ENCODE measurements at places on chromosomes 5 and 9.

GRCh38 chr5:130115686-130116085 is 211.4 kb downstream of the CHSY3 start:
- no peak for DNase-seq

DNA sequence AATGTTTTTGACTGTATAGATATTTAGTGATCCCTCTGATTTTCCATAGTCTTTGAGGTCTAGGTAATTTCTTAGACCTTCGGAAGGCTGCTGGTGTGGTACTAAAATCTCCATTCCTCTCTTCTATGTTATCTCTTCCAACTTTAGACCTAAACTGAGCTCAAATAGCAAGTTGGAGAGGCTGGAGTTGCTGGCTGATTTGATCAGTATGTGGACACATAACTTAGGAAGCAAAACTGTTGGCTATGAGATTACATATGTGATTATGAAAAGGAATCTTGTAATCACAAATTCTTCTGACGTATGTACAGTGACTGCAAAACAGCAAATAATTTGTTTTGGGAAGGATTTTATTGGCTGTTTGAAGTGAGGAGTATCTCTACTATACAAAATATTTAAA is 2.1 kb upstream of the SMAD5 start:
- DNase-seq = no peak

- DNase-seq = no peak
Observed at GRCh38 chr5:151451626-151452520, 4.5 kb downstream of the SLC36A1 start.

GRCh38 chr9:37293664-37294524 is 128.6 kb upstream of the GRHPR start:
- DNase-seq = no peak

GRCh38 chr9:132069046-132069898 is 10.4 kb downstream of the MED27 start:
- DNase-seq = no peak

DNA sequence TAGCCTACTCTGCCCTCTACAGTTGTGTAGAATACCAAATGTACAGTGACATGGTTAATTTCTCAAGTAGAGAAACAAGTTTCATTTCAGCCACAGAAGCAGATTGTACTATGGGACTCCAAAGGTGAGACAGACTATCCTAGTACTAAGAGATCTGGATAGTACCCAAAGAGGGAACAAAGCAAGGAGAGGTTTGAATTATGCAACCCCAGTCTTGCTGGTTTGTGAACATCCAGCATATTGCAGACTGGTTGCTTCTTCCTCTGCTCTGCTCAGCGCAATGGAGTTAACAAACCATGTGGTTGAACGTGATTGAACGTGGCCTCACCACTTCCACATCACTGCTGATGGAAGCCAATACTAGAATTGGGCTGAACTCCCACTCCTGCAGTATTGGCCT is 43.3 kb upstream of the ALDOB start:
- no peak for DNase-seq

- DNase-seq = no peak
Observed at GRCh38 chr5:13212886-13213285, 731.6 kb downstream of the DNAH5 start.

GRCh38 chr5:78341440-78341839 is 19.0 kb upstream of the SCAMP1 start:
- no peak for DNase-seq

GRCh38 chr5:141920771-141921170 is 2.9 kb upstream of the DELE1 start:
- no peak for DNase-seq

DNA sequence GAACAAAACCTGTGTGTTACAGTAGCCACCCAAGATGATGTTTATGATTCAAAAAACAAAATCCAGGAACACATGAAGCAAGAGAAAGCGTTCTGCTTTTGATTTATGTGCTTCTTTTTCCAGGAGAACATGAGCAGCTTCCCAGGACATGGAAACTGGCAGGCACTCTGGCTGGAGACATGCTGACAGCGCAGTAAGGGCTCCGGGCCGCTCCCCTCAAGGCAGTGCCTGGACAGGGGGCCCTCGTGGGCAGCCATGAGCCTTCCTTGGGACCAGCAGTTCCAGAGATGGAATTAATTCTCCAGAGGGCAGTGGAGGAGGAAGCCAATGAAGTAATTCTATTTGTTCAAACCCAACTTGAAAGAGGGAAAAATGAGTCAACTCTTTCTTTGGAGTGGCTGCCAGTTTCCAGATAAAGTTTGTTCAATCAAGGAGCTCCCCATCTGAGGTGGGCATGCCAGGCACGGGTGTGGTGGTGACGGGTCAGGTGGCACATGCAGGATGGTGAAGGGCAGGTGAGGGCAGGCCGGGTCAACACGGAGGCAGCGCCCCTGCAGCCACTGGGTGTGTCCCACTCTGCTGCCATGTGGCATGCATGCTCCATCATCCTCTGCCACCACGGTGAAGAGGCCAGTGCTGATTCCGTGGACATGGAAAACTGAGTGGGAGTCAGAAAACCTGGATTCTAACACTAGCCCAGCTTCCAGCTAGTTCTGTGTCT is 83.8 kb downstream of the OTULIN start:
- DNase-seq = no peak

DNA sequence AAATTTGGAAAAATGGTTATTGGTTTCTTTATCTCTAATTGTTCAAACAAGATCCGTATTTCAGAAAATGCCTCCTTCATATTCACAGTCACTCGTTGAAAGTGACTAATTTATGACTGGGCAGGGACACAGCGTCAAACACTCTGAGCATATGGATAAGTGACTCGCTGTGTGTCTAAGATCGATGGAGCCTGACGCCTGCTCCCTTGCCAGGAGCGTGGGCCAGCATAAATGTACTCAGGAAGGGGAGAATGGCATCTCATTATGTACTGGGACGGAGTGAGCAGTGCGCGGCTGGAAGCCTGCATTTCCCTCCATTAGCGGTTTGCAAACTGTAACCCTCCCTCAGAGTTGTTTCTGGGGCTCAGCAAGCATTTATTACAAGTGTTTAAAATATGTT is 79.8 kb upstream of the CAST start:
- DNase-seq = no peak

DNA sequence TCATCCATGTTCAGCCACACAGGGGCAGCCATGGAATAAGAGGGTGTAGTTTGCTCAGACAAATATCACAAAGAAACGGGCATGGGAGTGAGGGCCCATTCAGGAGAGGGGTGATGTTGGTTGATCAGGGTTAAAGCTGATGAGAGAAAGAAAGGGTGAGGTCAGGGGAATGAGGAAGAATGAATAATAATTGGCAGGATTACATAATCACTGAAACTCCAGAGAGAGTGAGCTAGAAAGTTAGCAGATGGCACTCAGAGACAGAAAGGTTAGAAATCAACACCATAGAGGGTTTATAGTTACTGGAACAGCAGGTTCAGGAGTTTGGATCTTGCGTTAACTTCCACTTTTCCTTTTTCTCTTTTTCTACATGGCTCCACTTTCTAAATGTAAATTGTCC is 113.9 kb downstream of the TAF11L14 start:
- DNase-seq = no peak

GRCh38 chr5:142735323-142736246 is 34.6 kb upstream of the ARHGAP26 start:
- DNase-seq = no peak

GRCh38 chr9:130779153-130779855 is 55.8 kb upstream of the ABL1 start:
- no peak for DNase-seq

GRCh38 chr9:106468431-106468830 is 394.5 kb upstream of the ZNF462 start:
- DNase-seq = no peak

DNA sequence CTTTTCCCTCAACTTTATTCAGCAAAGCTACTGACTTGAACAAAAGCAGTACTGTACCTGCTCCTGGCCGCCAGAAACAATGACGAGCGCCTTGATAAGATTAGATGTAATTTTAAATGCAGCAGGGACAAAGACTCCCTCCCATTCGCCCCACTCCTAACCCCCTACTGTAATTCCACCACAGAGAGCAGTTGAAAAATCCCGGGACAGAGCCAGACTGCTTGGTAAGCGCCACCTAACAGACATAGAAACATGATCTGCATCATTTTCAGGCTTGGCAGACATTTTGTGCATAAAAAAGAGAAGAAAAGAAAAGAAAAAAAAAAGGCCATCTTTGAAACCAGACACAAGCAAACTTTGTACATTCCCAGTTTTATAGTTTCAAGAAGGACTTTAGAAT is 81.9 kb downstream of the ISL1 start:
- DNase-seq = no peak

DNA sequence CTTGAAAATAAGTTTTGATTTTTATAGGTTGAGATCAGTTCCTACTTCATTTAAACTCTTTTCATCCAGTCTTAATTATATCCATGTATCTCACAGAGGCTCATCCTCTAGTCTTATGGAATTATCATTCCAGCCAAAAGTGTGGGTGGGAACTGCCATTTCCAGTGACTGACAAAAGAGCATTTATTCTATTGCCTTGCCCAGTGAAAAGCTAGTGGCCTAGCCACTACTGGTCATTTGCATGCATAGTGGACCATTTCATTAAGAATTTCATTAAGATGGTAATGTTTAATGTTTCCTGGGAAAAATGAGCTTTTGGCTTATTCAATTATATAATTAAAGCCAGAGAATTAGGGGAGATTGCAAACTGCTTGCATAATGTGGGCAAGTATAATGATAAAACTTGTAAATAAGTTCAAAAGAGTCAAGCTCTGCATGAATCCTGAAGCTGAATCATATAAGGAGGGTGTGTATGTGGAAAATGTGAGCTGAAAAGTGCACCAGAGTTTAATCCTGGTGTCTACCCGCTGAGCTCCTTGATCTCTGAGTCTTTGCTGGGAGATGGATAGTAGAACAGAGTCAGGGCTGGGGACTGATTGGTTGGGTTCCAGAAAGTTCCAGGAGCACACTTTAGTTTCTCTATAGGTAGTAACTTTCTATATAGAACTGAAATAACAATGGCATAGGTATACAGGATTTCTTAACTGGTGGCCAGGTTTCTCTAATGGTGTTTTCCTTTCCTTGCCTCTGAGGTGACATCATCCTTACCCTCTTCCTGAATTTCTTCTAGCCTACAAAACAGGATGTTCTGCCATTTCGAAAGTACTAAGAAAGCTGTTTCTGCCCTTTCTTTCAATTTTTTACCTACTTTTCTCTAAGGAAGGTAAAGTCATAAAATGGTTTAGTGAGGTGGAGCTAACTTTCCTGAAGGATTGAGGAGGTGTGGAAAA is 78.5 kb downstream of the KIF4B start:
- no peak for DNase-seq

DNA sequence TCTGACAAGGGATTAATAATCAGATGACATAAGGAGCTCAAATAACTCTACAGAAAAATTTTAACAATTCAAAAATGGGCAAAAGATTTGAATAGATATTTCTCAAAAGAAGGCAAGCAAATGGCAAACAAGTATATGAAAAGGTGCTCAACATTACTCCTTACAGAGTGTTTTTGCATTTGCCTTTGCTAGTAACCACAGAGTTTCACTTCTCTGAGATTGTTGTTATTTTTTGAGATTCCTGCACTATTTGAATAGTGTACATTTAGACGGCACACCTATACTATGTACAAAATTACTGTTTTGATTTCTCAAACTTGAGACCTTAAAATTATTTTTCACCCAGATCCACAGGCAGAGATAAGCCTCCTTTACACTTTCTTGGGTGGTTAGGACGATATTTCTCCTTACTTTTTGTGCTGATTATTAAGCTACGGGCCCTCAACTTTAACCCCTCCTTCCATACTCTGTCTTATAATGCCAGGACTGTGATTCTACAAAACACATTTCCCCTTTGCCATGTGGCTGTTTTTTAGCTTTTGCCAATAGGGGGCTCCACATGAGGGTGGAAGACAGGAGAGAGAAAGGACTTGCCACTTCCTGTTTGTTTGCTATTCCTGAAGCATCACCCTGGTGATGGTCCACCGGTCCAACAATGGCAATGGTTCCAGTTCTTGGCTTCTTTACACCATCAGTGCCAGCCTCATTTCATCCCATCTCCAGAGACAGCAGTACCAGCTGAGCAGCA is 65.0 kb upstream of the DAP start:
- no peak for DNase-seq

DNA sequence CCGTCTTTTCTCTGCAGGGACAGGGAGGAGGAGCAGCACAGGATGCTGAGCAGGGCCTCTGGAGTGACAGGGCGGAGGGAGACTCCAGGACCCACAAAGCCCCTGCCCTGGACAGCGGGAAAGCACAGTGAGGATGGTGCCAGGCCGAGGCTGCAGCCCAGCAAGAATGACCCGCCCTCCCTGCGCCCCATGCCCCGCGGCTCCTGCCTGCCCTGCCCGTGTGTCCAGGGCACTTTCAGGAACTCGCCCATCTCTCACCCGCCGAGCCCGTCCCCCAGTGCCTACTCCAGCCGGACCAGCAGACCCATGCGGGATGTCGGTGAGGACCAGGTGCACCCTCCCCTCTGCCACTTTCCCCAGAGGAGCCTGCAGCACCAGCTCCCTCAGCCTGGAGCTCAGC is 9.1 kb upstream of the EXOC3 start:
- DNase-seq = no peak
